Activated CD8-positive, alpha-beta memory T cell treated with anti-CD3 and anti-CD28 coated beads for 1 hour (primary cell): ENCODE measurements at places on chromosomes 3 and 15.

DNA sequence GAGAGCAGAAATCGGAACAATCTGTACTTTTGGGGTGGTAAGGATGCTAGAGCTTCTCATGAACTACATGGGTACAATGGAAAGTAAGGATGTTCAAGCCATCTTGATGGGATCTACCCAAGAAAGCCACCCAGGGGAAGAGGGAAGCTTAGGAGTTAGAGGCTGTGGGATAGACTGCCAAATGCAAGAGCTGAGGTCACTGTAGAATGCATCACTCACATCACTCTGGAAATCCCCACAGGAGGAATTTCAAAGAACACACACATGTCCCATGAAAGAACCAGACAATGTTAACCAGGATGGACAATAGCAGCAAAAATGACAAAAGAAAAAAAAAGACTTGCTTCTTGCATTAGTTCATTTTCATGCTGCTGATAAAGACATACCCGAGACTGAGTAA is 32.8 kb upstream of the UBE2E2 start:
- DNase-seq = no peak

GRCh38 chr3:153756816-153757215 is 364.4 kb upstream of the ARHGEF26 start:
- DNase-seq = no peak

DNA sequence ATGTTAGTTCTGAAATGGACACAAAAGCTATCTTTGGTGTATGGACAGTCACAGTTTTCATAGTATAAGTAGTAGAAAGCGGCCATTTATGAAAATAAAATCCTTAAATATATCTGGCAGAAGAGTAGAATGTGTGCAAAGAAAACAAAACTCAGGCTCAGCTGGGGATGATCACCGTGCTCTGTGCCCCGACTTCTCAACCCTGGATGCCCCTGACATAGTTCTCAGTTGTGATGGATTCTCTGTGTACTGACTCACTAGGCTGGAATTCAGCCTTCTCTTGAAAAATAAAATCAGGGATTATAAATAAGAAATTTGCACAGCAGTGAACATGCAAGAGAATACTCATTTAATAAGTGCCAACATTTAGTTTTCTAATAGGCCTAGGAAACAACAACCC is 925.1 kb upstream of the NR2F2 start:
- DNase-seq = no peak

DNA sequence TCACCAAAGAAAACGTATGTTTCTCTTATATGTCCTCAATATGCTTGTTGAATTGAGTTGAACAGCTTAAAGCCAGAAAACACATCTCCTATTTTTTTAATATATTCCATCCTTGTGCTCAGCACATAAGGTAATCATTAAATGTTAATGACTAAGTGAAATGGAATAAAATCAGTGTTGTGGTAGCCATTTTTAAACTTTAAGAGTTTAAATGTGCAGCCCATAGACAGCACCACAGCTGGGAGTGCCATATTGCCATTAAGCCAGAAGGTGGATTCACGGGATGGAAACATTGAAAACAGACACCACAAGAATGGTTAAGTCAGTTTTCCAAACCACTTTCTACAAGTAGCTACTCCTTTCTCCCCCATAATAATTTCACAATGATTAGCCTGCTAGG is 76.8 kb upstream of the C15orf61 start:
- no peak for DNase-seq

DNA sequence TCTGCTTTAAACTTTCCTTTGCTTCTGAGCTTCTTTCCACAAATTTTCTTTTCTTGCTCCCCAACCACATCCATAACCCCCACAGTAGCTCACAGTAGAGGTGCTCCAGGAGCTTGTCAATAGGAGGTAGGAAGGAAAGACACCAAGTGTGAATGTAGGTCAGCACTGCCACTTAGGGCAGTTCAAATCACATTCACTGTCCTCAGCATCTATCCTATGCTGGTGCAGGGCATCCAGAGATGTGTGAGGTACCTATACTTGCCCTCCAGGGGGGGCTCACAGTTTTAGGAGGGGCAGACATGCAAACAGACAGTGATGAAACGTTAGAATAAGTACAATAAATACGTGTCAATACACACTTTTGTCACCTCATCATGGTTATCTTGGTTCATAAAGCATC is 1.5 kb upstream of the SPSB4 start:
- DNase-seq = no peak

DNA sequence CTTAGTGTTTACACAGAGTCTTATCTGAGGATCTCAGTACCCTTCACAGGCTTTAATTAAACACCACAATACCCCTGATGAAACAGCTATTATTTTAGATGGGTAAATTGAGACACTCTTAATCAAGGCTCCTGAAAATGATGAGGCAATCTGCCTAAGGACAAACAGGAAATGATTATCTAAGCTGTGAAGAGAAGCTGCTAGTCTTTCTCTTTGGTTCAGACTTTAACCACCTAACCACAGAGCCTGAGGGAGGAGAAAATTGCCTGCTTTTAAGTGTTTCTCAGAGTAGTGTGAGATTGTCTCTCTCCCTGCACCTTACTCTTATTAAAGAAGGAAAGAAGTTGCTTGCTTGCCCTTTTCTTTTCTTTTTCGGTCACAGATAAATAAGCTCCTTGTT is 364.3 kb upstream of the ADAMTS9 start:
- DNase-seq = no peak

GRCh38 chr15:25852027-25852426 is 11.1 kb downstream of the ATP10A start:
- DNase-seq = no peak

- DNase-seq = no peak
Measured at GRCh38 chr3:184771301-184772127, 40.5 kb upstream of the VPS8 start.

- DNase-seq = no peak
Measured at GRCh38 chr15:84638103-84638502, 16.0 kb downstream of the WDR73 start.

- no peak for DNase-seq
Measured at GRCh38 chr15:44064706-44065105, 130.4 kb downstream of the FRMD5 start.

GRCh38 chr3:16052964-16053363 is 121.5 kb upstream of the GALNT15 start:
- no peak for DNase-seq

DNA sequence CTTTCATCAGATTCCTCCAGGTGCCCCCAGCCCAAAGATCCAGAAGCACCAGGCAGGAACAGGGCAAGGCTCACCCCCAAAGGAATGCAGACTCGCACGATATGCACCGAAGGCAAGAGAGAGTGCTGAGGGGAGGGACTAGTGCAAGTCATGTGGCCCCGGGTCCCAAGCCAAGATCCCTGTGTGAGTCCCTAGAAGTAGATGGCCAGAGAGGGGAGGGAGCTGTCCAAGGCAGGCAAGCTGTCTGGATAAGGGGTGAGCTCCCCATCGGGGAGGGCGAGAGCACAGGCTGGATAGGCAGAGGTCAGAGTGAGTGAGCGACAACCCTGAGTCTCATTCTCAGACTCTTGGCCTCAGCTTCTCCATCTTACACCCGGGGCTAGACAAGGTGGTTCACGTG is 171.5 kb upstream of the LINGO1 start:
- DNase-seq = no peak

DNA sequence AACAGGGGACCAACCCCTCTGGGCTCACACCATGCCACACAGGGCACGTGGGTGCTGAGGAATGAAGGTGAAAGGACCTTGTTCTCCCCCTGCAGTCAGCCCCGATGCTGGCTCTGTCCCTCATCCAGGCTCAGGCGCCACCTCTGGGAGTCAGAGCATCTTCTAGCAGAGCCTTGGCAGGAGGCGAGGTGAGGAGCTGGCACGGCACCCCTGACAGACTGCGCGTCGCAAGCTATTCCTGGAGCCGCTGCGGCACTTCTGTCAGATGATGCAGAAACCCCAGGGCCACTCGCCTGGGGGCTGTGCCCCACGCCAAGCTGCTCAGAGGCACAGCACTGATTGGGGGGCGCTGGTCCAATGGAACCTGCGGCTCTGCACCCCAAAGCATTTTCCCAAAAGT is 62.0 kb downstream of the MGLL start:
- no peak for DNase-seq

GRCh38 chr3:124919756-124920155 is 14.8 kb downstream of the MUC13 start:
- no peak for DNase-seq

GRCh38 chr15:75923756-75924155 is 20.1 kb downstream of the FBXO22 start:
- no peak for DNase-seq

DNA sequence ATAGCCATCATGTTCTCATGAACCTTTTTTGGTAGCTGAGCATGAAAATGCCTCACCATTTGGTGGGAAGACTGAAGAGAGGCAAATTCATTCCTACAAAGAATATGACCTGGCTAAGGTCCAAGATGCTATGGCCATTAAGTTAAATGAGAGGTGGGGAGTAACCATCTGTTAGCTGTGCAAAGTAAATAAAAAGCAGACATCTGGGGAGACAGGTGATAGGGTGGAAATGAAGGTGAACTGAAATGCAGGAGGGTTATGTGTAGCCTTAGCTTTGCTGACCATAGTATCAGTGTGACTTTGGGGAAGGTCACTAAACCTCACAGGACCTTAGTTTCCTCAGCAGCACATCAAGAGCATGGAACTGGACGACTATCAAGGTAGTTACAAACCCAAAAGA is 111.0 kb upstream of the STRIT1 start:
- DNase-seq = no peak

- DNase-seq = no peak
Measured at GRCh38 chr15:55195996-55196395, 745 bp downstream of the RSL24D1 start.

DNA sequence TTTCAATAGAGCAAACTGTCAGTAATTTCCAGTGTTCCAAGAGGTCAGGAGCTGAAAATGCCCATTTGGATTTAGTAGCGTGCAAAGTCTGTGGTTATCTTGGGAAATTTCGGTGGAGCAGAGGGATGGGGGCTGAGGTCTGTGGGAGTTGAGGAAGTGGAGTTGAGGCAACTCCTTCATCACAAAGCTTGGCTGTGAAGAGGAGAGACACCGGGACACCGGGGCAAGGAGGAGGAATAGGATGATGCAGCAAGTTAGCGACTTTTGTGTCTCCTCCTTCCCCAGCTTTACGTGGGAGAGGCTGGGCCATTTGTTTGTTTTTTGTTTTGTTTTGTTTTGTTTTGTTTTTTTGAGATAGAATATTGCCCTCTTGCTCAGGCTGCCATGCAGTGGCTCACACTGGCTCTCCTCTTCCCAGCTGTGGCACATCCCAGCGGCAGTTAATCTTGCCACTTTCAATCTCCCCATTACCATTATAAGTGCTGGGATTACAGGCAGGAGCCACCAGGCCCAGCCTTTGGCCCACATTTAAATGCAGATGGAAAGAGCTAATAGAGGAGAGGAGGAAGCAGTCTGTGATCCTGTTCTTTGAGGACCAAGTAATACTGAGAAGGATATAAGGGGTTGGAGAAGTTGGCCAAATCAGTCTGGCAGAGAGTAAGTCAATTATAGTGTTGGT is 47.1 kb downstream of the CRTC3 start:
- DNase-seq = no peak

DNA sequence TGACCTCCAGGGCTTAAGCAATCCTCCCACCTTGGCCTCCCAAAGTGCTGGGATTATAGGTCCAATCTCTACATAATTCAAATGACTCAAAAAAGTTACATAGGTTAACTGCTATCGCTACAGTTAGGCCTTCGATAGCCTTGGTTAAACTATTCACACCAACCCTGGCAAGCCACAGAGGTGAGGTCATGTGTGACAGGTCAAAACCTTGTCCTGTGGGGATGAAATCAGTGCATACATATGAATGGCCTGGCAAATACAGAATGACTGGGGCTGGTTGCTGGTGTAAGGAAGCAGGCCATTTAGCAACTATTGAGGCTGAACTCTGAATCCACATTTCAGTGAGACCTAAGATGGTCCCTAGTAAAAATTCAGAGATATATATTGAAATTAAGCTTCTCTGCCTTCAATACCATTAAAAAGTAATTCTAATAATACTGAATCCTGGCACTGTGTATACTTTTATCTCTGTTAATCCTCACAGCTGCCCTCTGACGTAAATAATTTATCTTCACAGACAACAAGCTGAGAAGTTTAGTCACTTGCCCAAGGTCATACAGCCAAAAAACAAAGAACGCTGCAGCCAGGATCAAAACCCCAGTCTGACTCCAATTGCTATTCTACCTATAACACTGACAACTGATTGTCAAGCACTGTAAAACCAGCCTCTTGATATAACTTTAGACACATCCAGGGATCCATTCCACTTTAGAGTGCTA is 35.3 kb downstream of the MKRN2 start:
- DNase-seq = no peak

GRCh38 chr3:123768480-123769355 is 115.4 kb downstream of the MYLK start:
- DNase-seq = no peak

DNA sequence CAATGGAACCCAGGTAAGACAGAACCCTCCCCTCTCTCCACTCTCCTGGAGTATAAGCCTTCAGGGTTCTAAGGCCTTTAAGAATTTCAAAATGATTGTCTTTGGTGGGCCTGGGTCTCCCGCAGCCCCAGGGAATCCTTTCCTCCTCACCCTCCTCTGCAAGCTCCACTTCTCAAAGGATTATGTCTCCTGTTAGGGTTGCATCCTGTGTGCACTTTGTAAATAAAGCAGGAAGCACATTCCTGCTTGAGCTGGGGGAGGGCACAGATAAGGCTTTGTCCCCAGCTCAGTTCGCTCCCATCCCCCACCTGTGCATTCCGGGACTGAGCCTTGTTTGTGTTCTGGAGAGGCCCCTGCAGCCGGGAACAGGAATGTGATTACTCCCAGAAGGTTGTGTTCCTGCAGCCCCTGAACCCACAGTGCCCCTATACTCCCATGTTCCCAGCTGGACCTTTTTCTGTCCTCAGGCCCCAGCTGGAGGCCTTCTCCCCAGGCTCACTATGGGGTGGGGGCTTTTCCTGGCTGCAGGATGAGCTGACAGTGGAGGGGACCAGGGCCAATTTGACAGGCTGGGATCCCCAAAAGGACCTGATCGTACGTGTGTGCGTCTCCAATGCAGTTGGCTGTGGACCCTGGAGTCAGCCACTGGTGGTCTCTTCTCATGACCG is 9.5 kb downstream of the TYRO3 start:
- no peak for DNase-seq

GRCh38 chr3:194439881-194440550 is 41.0 kb upstream of the GP5 start:
- no peak for DNase-seq

GRCh38 chr3:37941608-37942508 is 48.7 kb upstream of the VILL start:
- no peak for DNase-seq

GRCh38 chr3:30399394-30400181 is 206.8 kb upstream of the TGFBR2 start:
- DNase-seq = no peak
